ENCODE measurements at places on chromosomes 3 and 15. TPM values are rescaled to one million over a fixed set of nuclear protein-coding genes. Genes with fewer than 3 reads are reported as not detected.

DNA sequence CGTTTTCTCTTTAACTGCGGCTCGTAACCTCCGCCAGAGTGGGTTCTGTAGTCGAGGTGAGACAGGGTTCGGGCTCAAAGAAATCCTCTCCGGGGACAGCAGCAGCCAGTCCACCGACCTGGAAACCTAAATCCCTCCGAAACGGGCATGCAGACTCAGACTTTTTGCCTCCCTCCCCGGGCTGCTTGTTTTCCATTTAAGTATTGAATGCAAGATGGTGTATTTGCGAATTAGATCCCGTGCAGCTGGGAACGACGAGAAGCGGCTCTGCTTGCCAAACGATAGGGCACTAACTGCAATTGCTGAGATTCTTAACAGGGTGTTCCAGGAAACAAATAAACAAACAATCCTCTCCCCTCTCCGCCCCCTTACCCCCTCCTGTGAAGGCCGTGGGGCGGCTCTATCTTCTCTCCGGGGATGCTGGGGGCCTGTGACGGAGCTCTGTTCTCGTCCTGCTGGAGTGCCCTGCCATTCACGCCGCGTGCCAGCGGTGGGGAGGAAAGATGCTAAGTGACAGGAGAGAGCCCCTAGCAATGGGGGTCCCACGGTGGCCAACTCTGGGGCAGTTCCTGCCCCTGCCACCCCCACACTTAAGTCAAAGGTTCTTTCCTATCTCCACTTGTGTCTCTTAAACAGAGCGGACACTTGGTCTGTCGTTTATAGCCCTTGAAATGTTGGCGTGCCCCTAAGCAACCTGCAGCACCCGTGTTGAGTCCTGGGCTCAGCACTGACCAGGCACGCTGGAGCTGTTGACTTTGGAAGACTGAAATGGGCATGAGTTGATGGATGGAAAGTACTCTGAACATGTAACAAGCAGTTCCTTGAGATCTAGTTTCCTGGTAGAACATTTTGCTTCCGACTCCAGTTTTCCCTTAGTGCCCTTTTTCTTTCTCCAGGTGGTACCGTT, 1.3 kb upstream of the ETV5 start:
- peak; percentile 35 for DNase-seq

The SLC2A2 gene
- not detected for total RNA-seq

DNA sequence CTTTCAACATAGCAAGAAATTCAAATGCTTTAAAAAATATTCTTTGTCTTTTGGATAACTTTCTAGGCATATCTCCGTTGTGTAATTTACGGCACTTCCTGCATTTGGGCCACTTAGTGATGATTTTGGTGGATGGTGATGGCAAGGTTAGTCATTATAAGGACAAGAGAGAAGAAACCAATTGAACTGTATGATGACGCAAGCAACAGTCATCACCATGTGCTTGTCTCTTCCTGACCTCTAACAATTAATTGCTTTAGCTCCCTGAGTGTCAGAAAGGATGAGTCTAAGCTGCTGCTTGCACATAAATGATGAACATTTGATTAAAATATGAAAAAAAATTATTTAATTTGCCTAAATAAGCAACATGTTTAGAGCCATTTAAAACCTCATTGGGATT, 11.3 kb upstream of the P2RY12 start:
- DNase-seq: peak; percentile 76

DNA sequence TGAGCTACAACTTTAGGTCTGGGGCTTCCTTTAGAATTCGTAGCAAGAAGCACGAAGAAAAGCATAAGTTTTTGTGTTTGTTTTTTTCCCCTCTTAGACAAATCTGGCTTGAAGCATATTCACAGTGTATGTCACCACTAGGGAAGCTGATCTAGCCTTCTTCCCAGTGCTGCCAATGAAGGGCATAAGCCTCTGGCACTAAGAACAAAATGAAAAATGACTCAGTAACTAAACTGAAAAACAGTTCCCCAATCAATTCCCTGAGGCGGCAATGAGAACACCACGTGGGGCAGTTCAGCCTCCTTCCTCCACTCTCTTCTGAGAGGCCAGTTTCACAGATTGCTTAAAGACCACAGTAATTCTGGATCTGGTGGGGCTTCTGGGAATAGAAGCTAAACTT, 338.1 kb downstream of the GAP43 start:
- DNase-seq: peak; percentile 19

- DNase-seq: no peak
Observed at GRCh38 chr15:92343924-92344643, 49.6 kb upstream of the ST8SIA2 start.

GRCh38 chr3:140972833-140973232, 31.2 kb downstream of the SLC25A36 start:
- peak; percentile 23 for DNase-seq

- no peak for DNase-seq
Observed at GRCh38 chr3:101623656-101624055, 49.7 kb downstream of the PCNP start.

DNA sequence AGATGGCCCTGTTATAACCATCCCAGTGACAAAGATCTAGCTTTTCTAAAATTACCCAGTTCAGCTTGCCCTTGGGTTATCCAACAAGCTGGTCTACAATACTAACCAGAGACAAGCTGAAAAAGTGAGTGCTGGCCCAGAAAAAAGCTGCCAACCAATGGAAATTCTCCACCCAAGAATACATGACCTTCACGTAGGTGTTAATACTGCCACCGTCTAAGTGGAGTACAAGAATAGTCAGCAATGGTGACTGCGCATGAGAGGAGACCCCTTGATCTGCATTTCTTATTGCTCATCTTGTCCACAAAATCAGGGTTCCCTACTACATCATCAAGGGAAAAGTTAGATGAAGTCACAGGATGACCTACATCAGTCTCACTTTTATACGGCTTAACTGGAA, 15.8 kb upstream of the PLCH1 start:
- no peak for DNase-seq

- DNase-seq: no peak
Observed at GRCh38 chr3:63855333-63855940, 8.2 kb downstream of the THOC7 start.

The ACTRT3 gene
- 1.6 TPM for total RNA-seq

- DNase-seq: no peak
Observed at GRCh38 chr3:194212161-194212844, 76.4 kb downstream of the HES1 start.

The DGKG gene
- 15.3 TPM for total RNA-seq

- DNase-seq: no peak
Observed at GRCh38 chr3:98725352-98725751, 37.8 kb upstream of the ST3GAL6 start.

The TNNC1 gene
- not detected for total RNA-seq

GRCh38 chr3:15845475-15845874, 47.7 kb upstream of the ANKRD28 start:
- DNase-seq: no peak

- DNase-seq: peak; percentile 91
Observed at GRCh38 chr3:14371573-14372474, 30.6 kb upstream of the SLC6A6 start.

DNA sequence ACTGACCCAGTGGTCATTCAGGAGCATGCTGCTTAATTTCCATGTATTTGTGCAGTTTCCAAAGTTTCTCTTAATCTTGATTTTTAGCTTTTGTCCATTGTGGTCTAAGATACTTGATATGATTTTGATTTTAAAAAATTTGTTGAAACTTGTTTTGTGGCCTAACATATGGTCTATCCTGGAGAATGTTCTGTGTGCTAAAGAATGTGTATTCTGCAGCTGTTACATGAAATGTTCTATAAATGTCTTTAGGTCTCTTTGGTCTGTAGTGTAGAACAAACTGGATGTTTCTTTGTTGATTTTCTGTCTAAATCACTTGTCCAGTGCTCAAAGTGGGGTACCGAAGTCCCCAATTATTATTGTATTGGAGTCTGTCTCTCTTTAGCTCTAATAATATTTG, 17.4 kb downstream of the CEP63 start:
- no peak for DNase-seq

DNA sequence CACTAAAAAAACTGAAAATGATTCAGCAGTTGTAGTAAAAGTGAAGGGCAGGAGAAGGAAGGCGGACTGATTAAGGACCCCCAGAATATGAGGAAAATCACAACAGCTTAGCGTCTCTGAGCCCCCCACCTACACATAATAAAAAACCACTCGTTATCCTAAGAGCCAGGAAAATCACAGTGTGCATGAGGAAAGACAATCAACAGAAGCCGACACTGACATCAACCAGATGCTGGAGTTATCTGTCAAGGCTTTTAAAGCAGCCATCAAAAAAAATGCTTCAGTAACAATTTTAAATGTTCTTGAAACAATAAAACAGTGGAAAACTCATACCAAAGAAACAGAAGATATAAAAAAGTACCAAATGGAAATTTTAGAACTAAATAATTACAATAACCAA, 9.7 kb upstream of the CXCR6 start:
- DNase-seq: no peak

The SH3BP5 gene
- 3.2 TPM for total RNA-seq

- DNase-seq: peak; percentile 50
Observed at GRCh38 chr15:58332676-58333400, 99.0 kb upstream of the LIPC start.

GRCh38 chr3:58469096-58469495, 22.8 kb upstream of the KCTD6 start:
- DNase-seq: no peak

The IMPG2 gene
- total RNA-seq: under 0.01 TPM

The ARGFX gene
- not detected for total RNA-seq

- peak; percentile 45 for DNase-seq
Observed at GRCh38 chr3:111616417-111617105, 21.4 kb upstream of the ZBED2 start.

- DNase-seq: no peak
Observed at GRCh38 chr3:44914936-44915335, 40.5 kb downstream of the TGM4 start.

The SPINK8 gene
- total RNA-seq: not detected

DNA sequence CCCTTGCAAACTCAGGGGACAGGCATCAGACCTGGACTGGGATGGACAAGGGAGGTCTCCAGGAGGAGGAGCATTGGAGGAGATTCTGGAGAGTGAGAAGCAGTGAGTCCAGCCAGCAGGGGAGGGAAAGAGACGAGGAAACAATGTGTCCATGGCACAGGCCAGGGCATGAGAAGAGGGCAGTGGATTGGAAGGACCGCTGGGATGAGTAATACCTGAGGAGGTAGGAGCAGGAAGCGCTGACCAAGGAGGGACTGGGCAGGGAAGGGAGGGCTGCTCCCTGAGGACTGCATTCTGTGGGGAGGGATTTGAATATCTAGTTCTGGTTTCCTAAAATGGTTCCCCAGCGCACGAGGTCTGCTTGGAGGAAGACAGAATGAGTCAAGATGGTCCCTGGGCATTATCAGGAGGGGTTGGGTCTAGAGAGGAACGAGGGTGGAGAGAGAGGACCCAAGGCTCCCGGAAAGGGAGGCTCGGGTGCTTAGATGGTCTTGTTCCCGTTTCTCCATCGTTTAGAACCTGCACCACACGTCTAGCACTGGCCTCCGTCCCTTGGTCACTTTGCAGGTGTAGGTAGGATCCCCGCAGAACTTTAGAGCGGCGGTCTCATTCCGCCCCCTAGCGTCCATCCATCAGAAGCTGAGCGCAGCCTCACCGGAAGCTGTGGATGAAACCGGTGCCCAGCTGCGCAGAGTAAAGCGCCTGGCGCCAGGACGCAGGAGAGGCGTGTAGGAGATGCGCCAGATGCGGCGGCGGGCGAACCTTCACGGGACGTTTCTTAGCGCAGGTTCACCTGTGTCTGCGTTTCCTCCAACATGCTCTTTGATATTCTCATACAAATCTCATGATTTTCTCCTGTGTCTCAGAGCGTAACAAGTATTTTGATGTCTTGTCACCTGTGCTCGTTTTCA, 190.7 kb upstream of the NDN start:
- peak; percentile 20 for DNase-seq

GRCh38 chr3:87442470-87442869, 166.1 kb upstream of the POU1F1 start:
- no peak for DNase-seq

DNA sequence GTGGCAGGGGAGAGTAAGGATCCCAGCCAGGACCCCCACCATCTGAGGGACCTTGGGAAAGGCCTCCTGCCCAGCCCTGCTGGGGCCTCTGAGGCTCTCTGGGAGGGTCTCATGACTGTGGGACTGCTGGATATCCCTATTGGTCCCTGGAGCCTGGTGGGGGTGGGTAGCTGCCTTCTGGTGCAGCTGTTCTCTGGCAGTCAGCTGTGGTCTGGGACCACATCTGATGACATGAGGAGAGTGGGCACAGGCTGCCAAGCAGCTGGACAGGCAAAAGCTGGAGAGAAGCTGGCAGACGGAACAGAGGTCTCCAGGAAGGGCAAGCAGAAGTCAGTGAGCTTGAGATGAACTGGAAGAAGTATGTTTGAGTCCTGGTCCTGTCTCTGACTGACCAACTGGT, 22.4 kb downstream of the PLEKHO2 start:
- DNase-seq: no peak

- DNase-seq: peak; percentile 98
Observed at GRCh38 chr3:185362850-185363661, at the start of gene MAP3K13. Gene MAP3K13 (plus strand): TSS chr3:185363136. CDS start chr3:185428582, 65,446 bp downstream.

- DNase-seq: no peak
Observed at GRCh38 chr15:89490081-89490813, 6.1 kb downstream of the RHCG start.

GRCh38 chr15:74535388-74536084, 5.5 kb upstream of the ARID3B start:
- DNase-seq: no peak

- no peak for DNase-seq
Observed at GRCh38 chr3:78858174-78858573, 909.6 kb downstream of the ROBO1 start.

The EIF4A2 gene
- total RNA-seq: 465 TPM

Measured in RPMI7951 (cell line).